RCC 7860 (cell line): ENCODE measurements at places on chromosomes 16 and 17.

- DNase-seq, result no peak
Measured at GRCh38 chr17:17467016-17467415, 9.8 kb upstream of the MED9 start.

DNA sequence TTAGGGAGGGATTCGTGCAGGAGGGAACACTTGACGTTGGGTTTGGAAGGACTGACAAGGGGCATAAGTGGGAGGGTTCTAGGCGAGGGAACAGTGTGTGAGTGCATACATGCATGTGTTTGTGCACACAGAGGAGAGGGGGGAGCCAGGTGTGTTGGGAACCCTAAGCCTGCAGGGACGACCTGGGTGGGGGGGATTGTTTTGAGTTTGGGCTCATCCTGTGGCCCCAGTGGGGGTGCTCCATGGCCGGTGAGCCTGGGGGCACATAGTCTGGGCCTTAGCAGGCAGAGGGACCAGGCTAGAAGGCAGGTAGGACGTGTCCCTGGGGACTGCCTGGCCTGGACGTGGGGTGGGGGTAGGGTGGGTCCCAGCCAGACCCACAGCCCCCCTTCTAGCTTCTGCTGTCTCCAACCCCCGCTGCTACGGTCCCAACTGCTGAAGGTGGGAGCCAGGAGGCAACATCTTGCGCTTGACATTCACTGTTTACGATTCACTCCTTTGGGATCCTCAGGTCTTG lies 11.9 kb upstream of the RASD1 start:
- no peak for DNase-seq

DNA sequence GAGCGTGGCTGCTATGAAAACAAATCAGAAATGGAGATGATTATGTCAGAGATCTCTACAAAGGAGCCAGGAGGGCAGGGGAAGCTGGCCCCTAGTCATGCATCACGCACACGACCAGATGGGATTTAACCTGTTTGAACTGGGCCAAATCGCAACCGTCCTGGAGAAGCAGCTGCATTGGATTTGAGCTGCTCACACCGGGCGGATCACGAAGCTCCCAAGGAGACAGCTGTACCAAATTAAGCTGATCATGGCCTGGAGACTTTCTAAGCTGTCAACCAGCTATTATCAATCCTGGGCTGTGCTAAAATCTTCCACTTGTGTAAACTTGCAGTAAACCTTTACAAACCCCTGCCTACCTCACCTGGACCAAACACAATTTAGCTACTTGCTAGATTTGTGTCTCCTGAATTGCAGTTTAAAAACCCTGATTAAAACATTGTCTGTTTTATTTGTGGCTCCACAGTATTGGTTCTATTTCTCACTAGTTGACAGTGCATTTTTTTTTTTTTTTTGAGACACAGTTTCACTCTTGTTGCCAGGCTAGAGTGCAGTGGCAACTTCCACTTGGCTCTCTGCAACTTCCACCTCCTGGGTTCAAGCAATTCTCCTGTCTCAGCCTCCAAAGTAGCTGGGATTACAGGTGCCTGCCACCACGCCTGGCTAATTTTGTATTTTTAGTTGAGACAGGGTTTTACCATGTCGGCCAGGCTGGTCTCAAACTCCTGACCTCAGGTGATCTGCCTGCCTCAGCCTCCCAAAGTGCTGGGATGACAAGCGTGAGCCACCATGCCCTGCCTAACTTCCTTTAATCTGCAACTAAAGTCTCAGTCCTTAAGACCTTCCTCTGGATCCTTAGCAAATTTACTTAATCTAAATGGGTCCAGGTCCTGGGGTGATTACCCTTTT lies 98.3 kb upstream of the GRIN2A start:
- no peak for DNase-seq

DNA sequence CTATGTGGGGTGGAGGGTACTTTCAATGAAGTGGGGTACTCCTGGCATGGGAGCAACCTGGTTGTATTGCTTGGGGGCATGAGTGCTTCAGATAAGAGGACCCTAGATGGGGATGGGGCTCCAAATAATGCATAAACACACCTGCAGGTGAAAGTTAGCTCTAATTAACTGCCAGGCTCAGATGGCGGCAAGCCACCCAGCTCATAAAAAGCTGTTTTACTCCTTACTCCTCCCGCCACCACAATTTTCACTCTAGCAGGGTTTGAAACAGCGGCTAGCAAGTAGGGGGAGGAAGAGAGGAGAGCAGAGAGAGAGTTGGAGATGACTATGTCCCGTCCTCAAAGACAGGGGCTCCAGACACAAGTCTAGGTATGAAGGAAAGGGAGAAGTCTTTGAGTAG lies 117.7 kb upstream of the WSCD1 start:
- no peak for DNase-seq
